Stomach (tissue), 19 donors: ENCODE measurements at places on chromosomes 7 and 10. TPM values are rescaled to one million over a fixed set of nuclear protein-coding genes. Genes with fewer than 3 reads are reported as not detected.

The FXYD4 gene
- total RNA-seq, result not detected

The ACSM6 gene
- not detected for total RNA-seq

The NCF1 gene
- total RNA-seq, result not detected

GRCh38 chr10:25600651-25601050, 333.4 kb upstream of the MYO3A start:
- peak; percentile 8 for DNase-seq

DNA sequence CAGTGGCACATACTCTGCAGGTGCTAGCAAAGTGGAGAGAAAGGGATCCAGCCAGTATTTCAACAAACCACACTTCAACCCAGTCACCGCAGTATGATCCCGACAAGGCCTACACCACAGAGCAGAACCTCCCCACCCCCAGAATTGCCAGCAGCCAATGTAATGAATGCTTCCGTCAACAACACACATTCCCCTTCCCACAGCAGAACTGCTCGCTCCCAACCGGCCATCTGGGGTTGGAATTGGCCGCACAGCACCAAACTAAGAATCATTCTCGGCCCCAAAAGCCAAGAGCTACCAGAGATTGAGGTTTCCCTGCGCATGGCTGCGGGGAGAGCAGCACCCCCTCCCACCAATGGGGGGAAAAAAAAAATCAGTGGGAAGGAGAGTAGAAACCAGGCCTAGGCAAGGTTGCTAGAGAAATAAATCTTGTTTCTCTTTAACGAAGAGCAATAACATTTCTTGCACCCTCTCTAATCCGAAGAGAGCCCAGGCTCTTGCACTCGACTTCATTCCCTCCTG, 1.1 kb downstream of the WASL start:
- DNase-seq, result peak; percentile 62

DNA sequence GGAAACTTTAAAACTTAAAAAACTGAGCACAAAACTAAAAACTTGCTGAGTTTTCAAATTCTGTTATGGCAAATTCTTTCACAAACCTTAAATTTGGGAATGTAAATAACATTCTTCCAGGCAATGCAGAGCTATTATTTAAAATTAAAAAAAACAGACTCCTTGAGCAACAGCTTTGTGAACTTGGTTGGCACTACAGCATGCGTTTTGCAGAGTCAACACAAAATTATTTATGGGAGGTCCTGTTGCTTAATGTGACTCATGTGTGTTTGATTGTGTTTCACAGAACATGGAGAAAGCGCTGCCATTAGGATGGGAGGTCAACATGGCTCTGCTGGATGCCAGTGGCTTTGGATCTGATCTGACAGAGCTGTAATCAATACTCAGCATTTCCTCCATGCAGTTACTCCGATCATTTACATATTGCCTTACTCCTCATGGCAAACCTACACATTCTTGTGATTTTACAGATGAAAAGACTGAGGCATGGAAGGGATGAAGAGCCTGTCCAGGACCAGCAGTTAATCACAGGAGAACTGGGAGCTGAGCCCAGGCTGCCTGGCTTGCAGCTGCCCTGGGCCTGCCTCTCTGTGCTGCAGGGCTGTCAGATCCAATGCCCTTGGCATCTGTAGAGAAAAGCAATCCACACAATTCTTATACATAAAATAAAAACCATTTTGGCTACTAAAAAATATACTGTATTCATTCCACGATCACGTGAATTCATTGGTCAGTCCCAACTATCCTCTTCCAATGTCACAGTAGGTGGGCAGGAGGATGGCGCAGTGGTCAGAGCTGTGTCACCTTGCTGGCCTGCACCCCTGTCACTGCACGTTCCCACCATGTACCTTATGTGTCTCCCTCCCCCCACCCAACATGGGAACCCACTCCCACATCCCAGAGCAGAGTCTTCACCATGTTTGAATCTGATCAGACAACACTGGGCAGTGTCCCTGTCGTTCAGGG, 200.9 kb downstream of the CXCL12 start:
- DNase-seq, result no peak

- peak; percentile 18 for DNase-seq
These were observed 35.8 kb downstream of the ADAM12 start for GRCh38 chr10:126352453-126352852.

DNA sequence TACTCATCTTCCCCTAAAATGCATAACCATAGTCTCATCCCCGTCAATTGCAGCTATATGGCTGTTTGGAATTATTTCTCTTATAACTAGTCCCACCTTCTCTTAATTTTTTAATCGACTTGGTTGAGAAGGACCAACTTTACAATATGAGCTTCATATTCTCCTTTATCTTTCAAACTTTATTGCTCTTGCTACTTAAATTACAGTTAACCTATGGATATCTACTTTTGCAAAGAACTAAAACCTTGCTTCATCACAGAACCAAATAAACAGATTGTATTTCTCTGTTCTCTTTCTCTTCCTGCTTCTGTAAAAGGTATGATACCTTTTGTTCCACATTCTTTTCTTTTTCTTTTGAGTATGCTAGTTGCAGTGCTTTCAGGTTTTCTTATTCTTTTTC, 6.1 kb downstream of the CREM start:
- DNase-seq, result no peak

- no peak for DNase-seq
These were observed 27.8 kb upstream of the TMEM178B start for GRCh38 chr7:141045842-141046620.
